ENCODE measurements at places on chromosomes 3 and 15.

GRCh38 chr3:152564459-152564858 is 270.5 kb upstream of the P2RY1 start:
- DNase-seq, result no peak

DNA sequence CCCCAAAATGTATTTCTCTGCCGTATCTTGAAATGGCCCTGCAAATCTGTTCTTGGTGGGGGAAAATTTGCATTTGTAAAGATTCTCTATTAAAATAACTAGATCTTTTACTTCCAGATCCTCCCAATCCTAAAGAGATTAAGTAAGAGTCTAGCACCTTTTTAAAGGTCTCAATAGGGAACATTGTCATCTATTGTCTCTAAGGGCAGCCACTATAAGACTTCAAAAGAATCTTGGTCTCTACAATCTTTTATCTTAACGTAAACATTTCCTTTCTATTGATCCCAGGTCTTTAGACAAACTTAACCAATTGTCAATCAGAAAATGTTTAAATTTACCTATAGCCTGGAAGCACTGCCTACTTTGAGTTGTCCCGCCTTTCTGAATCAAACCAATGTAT is 1313.3 kb downstream of the ROBO2 start:
- DNase-seq, result no peak

DNA sequence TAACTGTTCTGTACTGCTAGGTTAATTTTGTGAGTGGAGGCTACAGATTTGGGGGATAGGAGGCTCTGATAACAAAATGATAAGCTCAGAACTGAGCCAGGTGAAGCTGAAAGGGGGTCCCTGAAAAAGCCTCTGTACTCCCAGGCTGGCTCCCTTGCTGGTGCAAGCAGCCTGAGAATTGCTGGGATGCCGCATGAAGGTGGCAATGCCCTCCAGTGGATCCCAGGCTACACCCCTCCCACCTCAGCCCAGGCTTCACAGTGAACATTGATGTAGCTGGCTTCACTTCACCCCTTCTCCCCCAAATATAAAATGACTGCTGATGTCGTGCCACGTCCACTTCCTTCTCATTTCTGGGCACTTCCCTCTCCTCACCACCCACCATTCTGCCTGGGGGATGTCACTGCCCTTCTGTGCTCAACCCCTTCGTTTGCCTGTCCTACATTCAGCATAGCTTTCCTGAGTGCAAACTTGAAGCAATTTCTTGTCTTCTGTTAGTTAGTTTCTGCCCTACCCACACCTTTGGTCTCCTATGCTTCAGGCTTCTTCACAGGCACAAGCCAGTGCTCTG is 9.7 kb upstream of the ARHGEF26 start:
- no peak for DNase-seq

DNA sequence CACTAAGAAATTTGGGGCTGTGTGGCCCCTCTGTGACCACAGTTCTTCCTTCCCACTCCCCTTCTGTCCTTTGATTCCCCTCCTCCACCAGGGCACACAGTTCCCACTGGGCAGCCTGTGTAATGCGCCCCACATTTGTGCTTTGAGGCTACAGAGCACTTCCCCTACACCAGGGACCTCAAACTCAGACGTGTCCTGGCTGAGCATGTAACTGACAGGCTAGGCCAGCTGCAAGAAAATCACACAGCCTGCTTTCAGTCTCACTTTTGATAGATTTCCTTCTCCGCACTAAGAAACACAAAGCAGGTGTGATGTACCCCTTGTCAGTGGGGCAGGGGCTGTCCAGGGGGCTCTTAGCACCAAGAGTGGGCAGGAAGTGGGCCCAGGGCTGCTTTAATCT is 29.6 kb downstream of the PRKCD start:
- no peak for DNase-seq

GRCh38 chr3:79246875-79247724 is 520.7 kb downstream of the ROBO1 start:
- DNase-seq, result no peak
